Retinal pigment epithelial cell (primary cell): ENCODE measurements at places on chromosomes 11 and 22.

DNA sequence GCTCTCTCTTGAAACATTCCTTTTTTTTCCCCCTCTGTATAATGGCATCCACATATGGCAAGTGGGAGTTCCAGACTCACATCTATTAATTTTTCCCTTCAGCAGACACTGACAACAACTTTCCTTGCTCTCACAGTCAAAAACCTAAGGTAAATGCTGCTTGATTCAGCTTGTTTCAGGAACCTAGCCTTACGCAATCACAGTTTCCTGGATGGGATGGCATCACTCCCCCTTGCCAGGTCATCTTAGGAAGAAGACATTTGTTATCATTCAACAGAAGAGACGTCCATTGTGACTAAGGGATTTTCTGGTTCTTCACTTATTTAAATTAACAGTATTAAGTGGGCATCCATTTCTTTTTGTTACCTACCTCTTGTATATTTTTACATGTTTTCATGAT, 112.0 kb upstream of the PDGFD start:
- no peak for DNase-seq

DNA sequence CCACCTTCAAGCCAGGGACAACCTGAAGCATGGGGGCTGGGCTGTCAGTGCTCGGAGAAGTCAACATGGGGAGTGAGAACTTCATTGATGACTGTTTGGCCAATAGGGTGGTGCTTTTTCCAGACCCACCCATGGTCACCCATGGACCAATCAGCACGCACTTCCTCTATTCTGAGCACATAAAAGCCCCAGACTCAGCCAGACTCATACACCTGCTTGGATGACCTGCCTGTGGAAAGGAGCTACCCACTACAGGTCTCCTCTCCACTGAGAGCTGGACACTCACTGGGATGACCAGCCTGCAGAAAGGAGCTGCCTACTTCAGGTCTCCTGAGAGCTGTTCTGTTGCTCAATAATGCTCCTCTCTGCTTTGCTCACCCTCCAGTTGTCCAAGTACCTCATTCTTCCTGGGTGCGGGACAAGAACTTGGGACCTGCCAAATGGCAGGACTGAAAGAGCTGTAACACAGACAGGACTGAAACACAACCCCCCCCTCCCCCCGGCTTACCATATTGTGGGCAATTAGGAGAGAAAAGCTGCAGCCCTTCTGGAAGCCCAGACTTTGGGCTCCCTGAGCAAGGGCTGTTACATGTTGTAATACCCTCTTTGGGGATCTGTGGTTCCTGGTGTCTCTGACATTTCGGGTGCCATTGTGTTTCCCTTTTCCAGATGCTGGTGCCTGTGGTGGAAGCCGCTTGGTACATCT, 44.4 kb upstream of the WNT11 start:
- no peak for DNase-seq

DNA sequence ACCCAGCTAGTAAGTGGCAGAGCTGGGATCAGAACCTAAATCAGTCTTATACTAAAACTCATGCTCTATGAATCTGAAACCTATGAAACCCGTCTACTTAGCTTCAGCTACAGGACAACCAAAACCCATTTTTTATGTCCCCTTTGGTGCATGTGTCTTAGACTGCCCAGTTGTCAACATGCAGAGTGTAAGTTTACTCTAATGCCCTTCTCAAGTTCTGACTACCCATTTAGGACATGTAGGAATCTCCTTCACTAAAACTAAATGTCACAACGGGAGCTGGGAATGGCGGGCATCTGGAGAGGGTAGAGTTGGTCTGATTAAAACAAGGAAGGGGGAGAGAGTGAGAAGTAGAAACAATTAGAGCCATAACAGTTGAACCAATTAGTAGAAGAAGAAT, 167.9 kb upstream of the UBASH3B start:
- no peak for DNase-seq

GRCh38 chr11:130023204-130023603, 20.6 kb upstream of the PRDM10 start:
- DNase-seq, result no peak

GRCh38 chr11:11167806-11168205, 185.2 kb downstream of the CSNK2A3 start:
- DNase-seq, result no peak

GRCh38 chr22:27045103-27045947, 387.9 kb downstream of the MIAT start:
- peak; percentile 12 for DNase-seq

DNA sequence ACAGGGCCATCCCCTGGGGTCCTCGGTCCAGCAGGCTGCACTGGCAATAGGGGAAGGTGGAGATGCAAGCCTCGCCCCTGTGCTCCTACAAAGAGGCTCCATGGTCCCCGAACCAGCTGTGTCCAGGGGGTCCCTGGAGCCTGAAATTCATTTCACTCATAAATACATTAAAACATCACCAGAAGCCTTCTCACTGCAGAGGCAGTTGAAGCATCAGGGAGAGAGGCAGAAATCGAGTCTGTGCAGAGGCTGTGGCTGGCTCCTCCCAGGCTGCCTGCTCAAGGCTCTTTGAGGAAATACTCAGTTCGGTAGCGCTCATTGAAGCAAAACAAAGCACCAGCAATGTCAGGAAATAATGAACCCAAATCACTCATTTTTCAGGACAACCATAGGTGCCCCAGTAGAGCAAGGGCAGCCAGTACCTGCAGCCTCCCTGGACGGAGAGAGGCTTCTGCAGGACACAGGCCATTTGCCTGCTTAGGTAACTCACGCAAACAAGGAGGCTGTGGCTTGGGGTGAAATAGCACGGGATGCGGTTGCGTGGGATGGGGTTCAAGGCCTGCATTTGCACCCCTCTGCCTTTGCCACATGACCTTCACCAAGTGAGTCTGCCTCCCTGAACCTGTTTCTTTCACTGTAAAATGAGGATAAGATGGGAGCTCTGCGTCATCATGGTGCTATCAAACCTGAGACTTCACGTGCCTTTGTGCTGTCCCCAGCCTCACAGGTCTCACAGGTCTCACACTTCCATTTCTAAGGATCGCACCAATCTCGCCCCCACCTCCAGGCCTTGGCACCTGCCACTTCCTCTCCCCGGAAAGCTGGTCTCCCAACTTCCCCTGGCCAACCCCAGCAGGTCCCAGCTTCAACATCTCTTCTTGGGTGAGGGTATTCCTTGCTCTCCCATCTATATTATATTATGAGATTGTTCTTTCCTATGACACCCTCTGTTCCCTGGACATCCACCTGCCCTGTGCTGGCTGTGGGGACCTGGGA, 84.3 kb upstream of the SHISAL1 start:
- DNase-seq, result no peak

GRCh38 chr11:116972691-116973090, 125.5 kb downstream of the SIK3 start:
- no peak for DNase-seq

DNA sequence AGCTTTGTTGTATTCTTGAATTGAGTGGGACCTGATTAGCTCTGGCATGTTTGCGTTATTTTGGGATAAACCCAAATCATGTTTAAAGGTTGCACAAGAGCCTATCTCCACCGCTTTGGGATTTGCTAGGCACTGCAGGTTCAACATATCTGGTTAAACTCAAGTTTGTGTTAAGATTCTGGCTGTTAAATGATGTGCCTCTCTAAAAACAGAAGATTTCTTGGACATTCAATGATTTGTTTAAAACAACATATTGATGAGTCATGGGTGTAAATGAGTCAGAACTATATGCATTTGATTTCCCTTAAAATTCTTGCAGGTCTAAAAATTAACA, 67.4 kb downstream of the AMOTL1 start:
- no peak for DNase-seq

GRCh38 chr11:2932850-2933251, 3.6 kb upstream of the PHLDA2 start:
- DNase-seq, result no peak

- no peak for DNase-seq
Observed at GRCh38 chr11:16096336-16096735, 260.0 kb downstream of the SOX6 start.

DNA sequence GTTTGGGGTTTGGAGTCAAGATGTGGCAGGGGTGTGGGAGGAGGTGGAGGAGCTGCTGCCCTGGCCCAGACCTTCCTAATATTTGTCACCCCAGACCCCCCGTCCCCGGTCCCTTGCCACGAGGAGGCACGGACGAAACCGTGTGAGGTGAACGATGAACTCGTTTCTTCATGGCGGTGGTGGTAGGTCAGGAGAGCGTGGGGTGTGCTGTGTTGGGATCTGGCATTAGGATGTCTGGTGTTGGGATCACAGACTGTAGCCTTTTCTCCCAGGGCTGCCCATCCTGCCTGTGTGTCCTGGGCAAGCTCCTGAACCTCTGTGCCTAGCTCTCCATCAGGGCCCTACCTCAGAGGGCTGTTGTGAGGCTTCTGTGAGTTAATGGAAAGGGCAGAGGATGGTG, 8.4 kb downstream of the MAPK8IP2 start:
- DNase-seq, result no peak
